ENCODE measurements at places on chromosomes 6 and 20.

GRCh38 chr6:110400208-110400607 is 15.2 kb downstream of the DDO start:
- DNase-seq, result no peak

DNA sequence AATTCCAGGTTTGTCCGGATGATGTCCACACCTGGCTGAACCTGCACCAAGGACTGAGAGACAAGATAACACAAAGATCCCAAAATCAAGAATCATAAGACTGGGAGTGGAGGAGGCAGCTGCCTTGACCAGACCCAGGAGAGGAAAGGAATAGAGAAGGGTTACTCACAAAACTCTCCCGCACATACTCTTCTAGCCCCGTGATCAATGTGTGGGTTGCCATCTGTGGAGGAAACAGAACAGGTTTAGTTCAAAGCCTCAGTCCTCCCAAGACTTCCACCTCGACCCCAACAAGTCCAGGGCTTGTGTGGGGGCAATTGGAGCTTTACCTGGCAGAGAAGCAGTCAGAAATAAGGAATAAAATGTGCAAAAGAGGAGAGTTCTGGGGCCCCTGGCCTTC is 11.1 kb downstream of the BAG6 start:
- DNase-seq, result no peak

DNA sequence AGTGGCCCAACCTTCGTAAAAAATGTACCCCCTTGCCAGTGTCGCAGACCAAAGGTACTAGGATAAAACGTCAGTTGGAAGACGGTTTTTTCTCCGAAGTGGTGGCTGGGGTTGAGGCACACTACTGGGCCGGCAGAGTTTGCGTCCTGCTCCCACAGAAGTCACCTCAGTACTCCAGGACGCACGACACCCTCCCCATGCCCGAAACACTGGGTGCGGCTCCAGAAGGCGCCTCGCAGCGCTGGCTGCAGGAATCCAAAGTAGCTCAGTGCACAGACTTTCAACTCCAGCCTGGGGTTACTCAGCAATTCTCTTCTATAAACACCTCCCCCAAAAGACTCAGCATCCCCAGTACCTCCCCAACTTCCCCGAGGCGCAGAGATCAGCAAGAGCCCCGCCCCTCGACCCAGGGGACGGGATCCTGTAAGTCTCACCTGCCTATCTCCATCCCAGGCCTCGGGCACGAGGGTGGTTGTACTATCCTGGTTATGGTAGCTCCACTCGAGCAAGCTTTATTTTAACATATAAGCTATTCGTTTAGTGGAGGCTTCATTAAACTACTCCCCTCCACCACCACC is 88.2 kb downstream of the ZFP64 start:
- DNase-seq, result peak; percentile 23

DNA sequence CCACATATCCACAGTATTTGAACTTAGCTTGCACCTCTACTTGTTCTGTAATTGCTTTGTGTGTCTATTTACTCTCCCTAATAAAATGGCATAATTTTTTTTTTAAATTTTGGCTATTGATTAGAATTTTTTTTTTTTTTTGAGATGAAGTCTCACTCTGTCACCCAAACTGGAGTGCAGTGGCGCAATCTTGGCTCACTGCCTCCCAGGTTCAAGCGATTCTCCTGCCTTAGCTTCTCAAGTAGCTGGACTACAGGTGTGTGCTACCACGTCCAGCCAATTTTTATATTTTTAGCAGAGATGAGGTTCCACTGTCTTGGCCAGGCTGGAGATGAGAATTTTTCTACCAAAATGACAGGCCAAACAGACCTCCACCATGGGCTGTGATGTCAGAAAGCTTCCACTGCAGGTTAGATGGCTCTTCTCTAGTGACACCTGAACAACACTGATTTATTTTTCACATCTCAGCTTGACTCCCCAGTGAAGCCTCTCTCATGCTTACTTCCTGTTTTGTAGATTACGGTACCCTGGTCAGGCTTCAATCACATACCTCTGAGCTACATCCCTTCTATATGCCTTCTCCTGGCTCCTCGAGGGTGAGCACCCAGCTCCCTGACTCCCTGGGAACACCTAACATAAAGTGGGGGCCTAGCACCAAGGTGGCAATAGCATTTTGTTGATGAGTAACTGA is 112.8 kb downstream of the ARHGAP18 start:
- DNase-seq, result no peak

GRCh38 chr6:11043378-11043960 is 636 bp downstream of the ELOVL2 start:
- DNase-seq, result peak; percentile 37

DNA sequence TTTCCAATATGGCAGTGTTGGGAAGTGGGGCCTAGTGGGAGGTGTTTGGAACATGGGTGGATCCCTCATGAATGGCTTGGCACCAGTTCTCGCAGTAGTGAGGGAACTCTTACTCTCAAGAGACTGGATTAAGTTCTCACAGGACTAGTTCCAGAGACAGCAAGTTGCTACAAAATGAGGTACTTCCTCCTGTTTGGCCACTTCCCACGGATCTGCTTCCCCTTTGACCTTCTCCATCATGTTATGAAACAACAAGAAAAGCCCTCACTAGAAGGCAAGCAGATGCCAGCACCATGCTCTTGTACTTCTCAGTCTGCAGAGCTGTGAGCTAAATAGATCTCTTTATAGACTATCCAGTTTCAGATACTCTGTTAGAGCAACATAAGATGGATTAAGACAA is 3.1 kb downstream of the RSPH3 start:
- peak; percentile 25 for DNase-seq

GRCh38 chr6:47465117-47465516 is 12.5 kb upstream of the CD2AP start:
- no peak for DNase-seq

GRCh38 chr6:33430334-33430733 is 10.5 kb downstream of the SYNGAP1 start:
- no peak for DNase-seq

DNA sequence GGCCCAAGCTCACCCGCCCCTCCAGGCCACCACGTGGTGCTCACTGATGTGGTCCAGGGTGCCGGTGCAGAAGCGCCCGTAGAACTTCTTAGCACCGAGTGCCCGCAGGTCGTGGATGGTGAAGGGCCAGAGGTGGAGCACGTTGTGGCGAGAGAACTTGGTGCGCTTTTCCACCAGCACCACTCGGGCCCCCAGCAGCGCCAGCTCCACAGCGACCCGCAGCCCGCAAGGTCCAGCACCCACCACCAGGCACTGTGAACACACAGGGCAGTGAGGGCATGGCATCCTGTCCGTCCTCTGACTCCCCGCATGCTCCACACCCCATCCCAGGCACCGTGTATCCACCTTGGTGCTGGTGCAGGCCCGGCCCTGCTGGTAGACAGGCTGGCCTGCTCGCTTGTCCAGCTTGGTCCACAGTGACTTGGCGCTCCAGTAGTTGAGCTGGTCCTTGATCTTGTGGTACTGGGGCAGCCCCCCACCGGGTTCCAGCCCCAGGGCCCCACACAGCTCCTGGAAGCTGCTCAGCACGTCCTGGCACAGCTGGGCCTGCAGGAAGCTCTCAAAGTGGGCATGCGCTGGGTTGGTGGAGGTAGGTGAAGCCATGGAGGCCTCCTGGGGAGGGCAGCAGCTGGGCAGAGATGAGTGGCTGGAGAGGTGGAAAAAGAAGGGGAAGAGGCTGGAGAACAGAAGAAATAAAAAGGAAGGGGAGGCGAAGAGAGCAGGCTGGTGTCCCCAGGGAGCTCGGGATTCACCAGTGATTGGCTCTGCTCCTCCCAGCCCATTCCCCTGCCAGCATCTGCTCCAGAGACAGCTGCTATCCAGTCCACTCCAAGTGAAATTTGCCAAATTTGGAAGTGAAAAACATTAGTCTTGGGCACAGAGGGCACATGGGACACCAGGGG is 1.7 kb downstream of the MICAL1 start:
- DNase-seq, result peak; percentile 27

DNA sequence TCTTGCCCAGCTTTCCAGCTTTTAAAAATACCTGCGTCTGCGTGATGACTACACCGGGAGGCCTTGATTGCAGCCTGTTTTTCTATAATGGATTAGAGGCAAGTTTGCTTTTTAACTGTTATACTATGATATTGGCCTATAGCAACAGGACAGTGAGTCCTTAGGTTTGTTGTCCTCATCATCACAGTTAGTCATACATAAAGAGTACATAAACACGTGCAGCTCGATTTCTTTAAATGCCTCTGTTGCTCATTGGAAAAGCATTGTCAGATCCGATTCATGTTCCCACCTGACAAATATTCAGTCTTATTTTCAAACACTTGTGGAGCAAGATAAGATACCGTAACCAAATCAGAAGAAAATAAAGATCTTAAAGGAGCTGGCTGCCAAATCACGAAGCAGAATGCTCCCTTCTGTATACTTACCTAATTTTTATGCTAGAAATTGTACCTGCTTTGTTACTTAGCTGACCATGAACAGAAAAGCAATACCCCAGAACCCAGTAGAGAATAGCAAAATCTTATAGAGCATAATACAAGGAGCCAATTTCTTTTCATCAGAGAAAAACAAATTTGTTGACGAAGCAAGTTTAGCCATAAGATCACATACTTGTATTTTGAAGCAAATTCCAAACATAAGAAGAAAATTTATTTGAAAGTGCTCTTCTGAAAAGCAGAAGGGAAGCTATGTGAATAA is 100.4 kb downstream of the TMEM200A start:
- DNase-seq, result no peak

DNA sequence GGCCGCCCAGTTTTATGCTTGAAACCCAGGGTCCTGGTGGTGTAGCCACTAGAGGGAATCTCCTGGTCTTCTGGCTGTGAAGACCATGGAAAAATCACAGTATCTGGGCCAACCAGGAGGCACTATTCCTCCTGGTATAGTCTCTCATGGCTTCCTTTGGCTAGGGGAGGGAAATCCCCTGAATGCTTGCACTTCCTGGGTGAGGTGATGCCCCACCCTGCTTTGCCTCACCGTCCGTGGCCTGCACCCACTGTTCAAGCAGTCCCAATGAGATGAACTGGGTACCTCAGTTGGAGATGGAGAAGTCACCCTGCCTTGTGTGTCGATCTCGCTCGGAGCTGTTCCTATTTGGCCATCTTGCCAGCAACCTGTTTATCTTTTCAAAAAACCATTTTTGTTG is 10.1 kb upstream of the ZNF337 start:
- DNase-seq, result no peak

DNA sequence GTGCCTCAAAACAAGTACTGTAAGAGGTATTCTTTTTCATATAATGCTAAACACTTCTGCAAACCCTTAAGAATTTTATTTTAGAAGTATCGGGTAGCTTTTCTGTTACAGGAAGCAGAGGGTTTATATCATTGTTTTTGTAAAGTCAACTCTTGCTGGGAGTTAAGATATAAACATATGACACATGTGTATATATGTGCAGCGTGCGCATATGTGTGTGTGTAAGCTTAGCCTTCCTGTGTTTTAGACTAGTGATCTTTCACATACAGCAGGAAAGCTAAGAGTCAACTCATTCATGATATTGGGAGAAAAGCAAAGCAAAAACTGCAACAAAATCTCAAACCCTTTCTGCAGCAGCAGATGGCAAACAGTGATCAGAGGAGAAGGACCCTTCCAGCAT is 102.4 kb downstream of the ARID1B start:
- no peak for DNase-seq

DNA sequence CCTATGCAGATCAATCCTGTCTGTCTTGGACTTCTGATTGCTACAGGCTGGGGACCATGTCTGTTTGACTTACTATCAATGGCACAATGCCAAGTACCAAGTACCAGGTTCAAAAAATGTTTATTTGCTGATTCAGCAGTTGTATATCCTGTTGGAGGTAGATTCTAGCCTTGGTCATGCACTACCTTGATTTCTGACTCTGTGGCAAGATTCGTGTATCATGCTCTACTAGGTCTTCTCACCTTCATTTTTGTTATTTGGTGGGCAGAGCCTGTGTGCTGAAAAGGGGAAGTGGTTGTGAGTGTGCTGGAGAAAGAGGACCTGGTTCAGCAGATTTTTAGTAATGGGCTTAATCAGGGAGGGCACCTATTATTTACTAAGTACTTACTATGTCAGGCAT is 192.4 kb upstream of the MYLIP start:
- no peak for DNase-seq

- DNase-seq, result peak; percentile 60
These were observed at the start of gene MYBL2 for GRCh38 chr20:43666376-43667328. Gene MYBL2 (plus strand): TSS chr20:43667114. CDS start chr20:43667284, 170 bp downstream.

DNA sequence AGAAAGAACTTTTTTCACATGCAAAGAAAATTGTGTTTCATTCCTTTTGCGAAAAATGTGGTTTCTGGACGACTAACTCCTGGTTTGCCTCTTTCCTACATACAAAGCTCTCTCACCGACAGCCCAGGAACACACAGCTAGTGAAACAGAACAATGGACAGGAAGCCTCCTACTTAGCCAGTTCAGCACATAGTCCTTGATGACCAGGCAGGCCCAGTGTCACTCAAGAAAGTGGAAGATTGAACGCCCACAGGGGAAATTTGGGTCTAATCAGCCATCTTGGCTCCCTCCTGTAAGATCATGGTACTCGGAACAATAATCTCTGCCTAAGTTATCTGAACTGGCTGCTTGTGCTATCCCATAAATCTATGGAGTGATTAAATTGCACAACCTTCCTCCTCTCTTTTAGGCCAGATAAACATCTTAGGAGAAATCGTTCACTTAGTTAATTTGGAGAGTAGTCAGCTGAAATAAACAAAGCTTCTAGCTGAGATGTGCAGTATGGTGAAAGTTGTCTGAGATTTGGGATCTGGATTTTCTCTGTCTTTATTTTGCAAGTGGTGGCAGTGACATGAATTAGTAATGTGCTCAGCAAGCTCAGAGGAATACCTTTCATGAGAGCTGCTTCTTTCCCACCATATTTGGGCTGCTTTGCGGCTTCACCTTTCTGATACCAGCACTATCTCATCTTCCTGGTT is 147.0 kb downstream of the MTFR2 start:
- peak; percentile 77 for DNase-seq

DNA sequence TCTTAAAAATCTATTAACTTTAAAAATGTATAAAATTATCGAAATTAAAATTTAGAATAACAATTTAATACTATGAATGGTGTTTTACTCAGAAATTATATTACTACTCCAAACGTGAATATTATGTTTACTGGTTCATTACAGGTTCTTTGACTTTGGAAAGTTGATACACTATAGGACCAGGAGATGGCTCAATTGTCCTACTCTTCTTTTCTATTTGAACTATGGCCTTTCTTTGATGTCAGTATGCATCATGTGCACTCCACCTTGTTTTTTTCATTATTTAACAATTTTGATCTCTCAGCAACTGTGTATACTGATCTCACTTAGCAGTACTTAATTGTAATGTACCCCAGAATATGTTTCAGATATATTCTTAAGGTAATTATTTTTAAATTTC is 391.5 kb upstream of the MANEA start:
- DNase-seq, result no peak

DNA sequence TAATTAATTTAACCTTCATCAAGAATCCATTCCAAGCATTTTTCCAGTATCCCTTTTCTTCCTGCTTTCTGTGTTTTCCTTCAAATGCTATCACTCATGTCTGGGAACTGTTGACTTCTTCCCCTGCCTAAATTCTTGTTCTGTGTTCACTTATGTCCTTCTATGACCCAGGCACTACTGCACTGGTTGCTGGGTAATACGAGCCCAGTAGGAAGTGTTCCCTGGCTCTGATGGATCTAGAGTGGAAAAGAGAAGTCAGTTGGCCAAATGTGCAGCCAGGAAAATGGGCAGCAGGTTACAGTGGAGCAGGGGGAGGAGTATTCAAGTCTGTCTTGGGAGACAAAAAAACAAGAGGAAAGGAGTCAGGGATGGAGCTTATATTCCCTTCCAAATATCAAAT is 7.1 kb downstream of the OVOL2 start:
- DNase-seq, result no peak

Measured in fibroblast of pulmonary artery (primary cell).